ENCODE measurements at places on chromosomes 2 and 18.

DNA sequence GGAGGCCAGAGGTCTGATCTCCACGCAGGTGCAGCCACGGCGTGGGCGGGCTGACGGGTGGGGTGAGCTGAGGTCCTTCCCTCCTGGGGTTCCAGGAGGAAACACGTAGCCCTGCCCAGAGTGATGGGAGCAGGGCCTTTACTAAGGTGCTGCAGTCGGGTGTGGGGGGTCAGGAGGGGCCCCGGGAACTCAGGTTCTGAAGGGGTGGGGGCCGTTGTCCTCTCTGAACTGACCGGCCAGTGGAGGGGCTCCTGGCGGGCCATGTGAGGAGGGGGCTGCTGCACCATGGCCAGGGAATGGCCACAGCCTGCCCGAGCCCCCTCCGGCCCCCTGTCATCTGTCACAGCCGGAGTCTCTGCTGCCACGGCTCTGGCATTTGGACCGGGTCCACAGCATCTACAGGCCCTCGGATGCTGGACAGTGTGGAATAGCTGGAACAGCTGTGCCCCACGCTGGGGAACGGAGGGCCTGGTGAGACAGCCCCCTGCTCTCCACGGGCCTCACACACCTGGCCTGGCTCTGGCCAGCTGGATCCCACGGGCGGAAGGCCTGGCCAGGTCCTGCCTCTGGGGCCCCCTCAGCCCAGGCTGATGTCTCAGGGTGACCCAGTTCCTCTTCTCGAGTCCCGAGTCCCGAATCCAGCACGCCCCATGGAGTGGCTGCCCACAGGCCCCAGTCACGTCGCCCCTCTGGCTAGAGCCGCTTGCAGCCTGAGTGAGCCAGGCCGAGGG, 145.6 kb upstream of the GPC1 start:
- DNase-seq = peak; percentile 42

DNA sequence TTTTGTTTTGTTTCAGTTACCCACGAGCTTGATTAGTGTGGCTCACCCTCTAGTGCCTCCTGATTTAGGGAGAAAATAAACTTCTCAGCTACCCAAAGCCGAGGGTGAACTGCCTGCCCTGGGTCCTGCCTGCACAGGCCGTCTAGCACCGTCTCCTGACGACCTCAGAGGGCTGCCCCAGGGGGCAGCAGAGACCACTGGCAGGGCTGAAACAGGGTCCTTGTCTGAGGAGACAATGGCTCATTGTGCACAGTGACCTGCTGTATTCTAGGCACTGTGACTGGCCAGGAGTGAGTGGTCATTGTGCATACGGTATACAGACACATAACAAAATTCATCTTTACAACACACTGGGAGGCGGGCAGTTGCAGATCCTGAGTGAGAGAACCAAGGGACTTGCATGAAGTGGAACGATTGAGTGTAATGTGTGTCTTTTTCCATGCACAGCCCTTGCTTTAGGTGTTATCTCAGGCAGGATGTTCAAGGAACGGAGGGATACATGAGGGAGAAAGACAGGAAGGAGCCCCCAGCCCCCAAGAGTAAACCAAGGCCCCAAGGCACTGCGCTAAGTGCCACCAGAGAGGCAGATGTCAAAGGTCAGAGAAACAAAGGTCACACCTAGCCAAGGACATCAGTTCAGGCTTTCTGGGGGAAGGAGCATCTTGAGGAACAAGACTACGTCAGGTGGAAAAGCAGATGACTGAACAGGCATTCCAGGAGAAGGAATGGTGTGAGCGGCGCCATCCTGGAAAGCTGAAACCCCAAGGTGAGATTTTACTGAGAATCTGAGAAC, 421.3 kb downstream of the LPIN1 start:
- peak; percentile 67 for DNase-seq

GRCh38 chr2:62374301-62375112, 131.5 kb downstream of the TMEM17 start:
- no peak for DNase-seq

DNA sequence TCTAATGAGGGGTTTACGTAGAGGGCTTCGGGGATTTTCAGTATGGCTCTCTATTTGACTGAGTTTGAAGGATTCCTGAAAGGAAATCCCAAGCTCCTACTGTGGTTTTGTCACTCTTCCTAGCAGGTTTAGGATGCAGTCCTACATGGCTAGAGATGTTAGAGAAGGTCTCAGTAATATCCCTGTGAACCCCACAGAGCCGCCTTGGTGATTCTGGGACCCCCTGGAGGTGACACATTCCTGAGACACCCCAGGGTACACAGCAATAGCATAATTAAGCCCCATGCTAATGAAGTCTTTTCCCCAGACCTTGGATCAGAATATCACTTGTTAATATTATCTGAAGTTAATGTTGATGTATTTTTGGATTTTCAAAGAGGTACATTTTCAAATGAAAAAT, 103.8 kb downstream of the SNTG2 start:
- no peak for DNase-seq

GRCh38 chr2:220078439-220078838, 451.0 kb downstream of the SLC4A3 start:
- no peak for DNase-seq

DNA sequence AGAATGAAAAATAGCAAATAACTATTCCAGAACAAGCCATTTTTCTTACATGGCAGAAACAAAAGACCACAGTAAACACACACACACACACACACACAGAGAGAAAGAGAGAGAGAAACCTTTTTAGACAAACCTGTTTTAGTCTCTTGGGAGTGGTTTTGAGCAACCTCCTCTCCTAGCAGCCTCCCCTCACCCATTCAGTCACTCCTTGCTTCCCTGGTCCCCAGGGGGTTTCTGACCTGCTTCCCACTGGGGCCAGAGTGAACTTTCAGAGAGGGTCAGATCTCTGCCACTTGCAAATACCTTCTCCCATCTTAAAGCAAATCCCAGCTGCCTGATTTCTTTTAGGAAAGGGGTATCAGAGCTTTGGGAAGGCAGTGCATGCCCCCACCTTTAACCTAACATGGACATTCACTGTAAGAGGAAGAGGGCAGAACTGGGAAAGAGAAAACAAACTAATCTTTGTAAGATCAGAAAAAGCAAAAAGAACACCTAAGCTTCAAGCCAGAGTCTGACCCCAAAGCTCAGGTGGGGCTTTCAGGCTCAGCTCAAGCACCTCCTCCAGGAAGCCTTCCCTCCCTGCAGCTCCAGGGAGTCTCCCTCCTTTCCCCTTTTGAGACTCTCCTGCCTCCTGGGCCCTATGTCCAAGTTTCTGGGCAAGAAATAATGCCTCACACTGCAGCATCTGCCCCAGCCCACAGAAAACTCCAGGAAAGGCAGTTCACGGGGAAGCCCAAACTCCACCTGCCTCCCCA, 2.7 kb downstream of the SDC1 start:
- DNase-seq = no peak

DNA sequence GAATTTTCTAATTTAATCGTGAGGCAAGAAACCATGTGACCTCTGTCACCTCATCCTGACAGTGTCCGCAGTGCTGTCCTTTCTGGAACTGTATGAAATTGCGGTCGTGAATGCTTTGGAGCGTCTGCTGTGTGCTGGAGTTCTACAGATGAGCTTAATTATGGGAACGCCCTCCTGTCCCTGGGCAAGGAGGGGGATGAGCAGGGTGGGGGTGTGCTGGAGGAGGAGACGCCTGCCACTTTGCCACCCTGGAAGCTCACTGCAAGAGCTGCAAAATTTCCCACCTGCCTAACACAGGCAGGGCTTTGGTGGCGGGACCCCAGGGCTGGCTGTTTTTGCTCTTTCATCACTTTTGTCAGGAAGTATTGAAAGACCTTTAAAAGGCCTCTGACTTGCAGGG, 6.5 kb downstream of the LPIN1 start:
- no peak for DNase-seq

- no peak for DNase-seq
Observed at GRCh38 chr2:224645722-224646121, 60.6 kb upstream of the CUL3 start.

DNA sequence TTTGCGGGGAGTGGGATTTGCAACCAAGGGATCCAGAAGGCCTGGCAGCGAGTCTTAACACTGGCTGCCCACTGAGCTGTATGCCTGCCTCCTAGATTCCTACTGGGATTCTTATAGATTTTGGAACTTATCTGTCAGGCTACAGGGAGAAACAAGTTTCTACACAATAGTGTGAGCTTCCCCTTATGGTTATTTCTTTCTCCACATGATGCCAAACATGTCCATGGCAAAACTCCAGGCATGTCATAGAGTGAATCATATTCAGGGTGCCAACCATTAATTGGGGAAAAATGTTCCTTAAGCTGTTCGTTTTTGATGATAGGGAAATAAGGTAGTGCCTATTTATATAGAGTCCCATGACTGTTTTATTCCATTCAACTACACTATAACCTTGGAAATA, 1185.2 kb upstream of the CELF4 start:
- DNase-seq = no peak

- no peak for DNase-seq
Observed at GRCh38 chr2:214379227-214379626, 31.6 kb upstream of the VWC2L start.

DNA sequence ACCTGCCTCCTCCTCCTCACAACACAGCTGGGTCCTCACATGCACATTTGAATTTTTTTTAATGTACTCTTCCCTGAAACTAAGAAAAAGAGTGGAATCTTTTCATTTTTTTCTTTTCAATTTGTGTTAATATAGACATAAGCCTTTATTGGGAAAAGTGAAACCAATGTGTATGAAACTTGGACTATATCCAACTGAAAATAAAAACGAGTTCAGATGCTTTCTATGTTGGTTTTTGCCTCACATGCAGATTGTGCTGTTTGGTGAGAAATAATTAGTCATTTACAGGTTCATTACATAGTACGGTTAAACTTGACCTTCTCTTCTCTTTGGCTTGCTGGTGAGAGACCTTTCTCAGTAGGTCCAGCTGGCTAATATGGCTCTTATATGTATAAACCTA, 515.2 kb upstream of the FANCL start:
- no peak for DNase-seq

All from ecto neural progenitor cell (in vitro differentiated cells).